Erythroblast (primary cell): ENCODE measurements at places on chromosomes 7 and 10.

- no peak for DNase-seq
These were observed 176.0 kb upstream of the KCND2 start for GRCh38 chr7:120097020-120097419.

GRCh38 chr10:129364949-129365348 lies 102.1 kb upstream of the MGMT start:
- no peak for DNase-seq

- no peak for DNase-seq
These were observed 16.3 kb upstream of the CYREN start for GRCh38 chr7:135186841-135187253.

DNA sequence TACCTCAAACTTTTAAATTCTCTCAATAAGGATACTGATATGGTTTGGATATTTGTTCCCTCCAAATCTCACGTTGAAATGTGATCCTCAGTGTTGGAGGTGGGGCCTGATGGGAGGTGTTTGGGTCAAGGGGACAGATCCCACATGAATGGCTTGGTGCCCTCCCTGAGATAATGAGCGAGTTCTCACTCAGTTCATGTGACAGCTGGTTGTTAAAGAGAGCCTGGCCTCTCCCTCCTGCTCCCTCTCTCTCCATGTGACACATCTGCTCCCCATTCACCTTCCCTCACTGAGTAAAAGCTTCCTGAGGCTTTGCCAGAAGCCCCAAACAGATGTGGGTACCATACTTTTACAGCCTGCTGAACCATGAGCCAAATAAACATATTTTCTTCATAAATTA lies 19.2 kb downstream of the ABCB4 start:
- no peak for DNase-seq

DNA sequence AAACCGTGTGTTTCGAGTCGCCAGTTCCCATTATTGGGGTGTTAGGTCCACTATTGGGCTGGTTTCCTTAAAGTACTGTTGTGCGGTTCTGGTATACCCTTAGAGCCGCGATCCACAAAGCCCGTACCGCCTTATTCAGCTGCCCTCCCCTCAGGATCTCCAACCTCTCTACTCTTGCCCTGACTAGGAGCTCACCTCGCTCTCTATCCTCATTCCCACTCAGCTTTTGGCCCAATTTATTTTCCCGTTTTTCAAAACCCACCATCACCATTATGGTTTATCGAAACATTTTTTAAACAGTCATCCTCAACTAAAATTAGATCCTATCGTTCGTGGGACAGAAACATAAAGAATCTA lies 461 bp upstream of the ETV1 start:
- no peak for DNase-seq

GRCh38 chr10:49414496-49414895 lies 18.6 kb upstream of the DRGX start:
- DNase-seq = no peak

GRCh38 chr10:117268258-117268657 lies 27.3 kb downstream of the SLC18A2 start:
- no peak for DNase-seq

DNA sequence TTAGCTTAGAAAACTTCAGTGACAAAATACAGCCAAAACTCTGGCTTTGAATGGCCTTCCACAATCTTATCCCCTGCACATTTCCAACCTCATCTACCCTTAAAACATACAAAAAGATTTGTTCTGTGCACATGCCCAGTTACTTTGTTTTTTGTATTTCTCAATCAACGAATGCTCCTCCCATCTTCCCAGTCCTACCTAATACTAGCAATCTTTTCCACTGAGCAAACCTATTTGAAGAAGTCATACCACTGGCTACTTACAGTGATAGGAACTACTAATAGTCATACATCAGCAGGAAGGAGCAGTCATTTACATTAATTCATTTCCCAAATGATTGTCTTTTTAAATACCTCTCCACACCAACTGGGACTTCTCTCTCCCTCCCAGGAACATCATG lies 2.5 kb downstream of the USP54 start:
- no peak for DNase-seq

- no peak for DNase-seq
These were observed 55.6 kb upstream of the SHH start for GRCh38 chr7:155867734-155868400.

DNA sequence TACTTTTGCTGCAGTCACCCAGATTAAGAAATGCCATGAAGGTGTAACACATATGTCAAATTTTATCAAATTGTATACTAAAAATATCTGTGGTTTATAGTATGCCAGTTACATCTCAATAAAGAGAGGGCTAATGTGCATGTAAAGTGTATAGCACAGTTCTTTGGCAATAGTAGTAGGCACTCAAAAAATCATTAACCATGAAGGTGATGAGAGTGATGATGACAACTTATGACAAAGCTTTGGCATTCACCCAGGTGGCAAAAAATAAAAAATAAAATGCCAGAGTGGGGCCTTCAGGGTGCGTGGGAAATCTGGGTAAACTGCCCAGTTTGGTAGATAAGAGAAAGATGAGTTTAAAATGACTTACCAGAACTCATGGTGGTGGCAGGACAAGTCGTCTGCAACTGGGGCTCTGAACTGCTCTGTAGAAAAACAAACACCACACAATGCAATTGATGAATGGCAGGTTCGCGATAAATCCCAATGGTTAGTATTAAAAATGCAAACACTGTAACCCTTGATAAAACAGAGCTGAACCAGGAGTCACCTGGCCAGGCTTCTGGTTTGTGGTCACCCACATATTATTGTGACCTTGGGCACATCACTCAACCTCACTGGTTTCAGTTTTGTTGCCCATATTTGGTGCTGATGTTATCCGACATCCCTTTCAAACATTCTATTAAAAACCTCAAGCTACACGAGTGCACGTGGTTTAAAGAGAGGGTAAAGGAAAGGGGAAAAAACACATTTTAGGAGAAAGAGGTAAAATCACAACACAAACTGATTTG lies 120.2 kb downstream of the SORBS1 start:
- DNase-seq = no peak

GRCh38 chr7:28626624-28627262 lies 214.4 kb downstream of the CREB5 start:
- peak; percentile 38 for DNase-seq

DNA sequence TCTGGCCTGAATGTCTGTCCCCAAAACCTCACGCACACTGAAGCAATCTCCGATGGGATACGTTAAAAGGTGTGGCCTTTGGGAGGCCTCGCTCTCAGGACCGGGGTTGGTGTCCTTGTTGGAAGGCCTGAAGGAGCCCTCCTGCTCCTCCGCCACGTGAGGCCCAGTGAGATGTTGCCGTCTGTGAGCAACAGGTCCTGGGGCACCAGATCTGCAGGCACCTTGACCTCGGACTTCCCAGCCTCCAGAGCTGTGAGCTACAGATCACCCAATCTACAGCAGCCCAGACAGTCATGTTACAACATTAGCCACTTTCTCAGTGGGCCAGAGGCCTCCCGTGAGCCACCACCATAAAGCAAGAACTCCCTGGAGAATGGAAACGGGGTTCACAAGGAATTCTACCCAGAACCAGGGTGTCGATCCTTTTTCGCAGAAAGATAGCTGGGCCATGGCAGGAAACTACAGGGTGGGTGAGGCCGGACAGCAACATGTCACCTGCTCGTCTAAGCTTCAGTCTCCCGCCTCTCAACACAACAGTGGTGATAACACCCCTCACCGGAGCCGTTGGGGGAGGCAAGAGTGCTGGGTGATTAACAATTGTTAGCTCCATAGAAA lies 87.0 kb downstream of the DIP2C start:
- DNase-seq = no peak

GRCh38 chr10:29041616-29042015 lies 247.3 kb upstream of the LYZL1 start:
- DNase-seq = no peak

DNA sequence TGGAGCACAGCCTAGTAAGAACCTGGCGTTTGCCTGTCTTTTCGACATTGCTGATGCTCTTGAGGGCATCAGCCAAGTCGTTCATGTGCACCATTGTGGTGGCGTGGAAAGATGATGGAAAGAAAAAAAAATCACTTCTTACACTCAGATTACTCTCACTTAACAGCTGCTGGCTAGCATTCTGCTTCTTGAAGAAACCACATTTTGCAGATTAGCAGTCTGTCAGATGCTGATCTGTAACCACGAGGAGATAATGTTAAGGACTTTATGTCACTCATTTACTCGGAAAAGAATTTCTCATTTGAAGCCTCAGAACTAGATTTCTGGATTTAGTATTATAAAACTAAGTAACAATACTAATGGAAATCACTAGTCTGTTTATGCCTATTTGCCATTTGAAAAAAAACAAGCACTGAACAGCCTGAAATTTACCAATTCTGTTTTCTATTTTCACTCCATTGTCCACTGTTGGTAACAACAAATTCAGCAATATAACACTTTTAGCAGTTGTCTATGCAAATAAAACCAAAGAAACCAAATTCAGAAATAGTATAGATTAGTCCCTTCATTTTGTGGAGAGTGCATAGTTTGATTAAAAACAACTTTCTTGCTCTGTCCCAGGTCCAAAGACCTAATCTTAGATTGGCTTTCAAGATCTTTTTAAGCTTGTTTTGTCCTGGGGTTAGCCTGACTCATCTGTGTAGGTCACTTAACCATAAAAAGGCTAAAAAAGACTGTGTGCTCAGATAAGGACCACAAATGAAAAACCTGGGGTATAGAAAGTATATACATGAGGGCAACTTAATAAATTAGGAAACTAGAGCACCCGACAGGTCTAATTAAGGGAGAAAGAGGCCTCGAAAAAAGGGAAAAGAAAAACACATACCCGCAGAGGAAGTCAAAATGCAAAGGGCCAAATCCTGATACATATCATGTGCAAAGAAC lies 67.5 kb downstream of the NT5C2 start:
- peak; percentile 43 for DNase-seq

DNA sequence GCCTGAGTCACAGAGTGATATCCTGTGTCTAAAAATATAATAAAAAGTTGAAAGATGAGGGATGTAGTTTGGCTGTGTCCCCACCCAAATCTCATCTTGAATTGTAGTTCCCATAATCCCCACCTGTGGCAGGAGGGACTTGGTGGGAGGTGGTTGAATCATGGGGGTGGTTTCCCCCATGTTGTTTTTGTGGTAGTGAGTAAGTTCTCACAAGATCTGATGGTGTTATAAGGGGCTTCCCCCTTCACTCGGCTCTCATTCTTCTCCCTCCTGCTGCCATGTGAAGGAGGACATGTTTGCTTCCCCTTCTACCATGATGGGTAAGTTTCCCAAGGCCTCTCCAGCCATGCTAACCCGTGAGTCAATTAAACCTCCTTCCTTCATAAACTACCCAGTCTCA lies 25.1 kb upstream of the UBE3C start:
- DNase-seq = no peak

GRCh38 chr10:85922356-85923129 lies 444.1 kb downstream of the GRID1 start:
- DNase-seq = no peak

GRCh38 chr7:128017862-128018845 lies 13.1 kb downstream of the LRRC4 start:
- no peak for DNase-seq

- DNase-seq = no peak
These were observed 148.8 kb downstream of the CCDC3 start for GRCh38 chr10:12852687-12853086.

GRCh38 chr7:11703829-11704228 lies 128.2 kb downstream of the THSD7A start:
- no peak for DNase-seq

DNA sequence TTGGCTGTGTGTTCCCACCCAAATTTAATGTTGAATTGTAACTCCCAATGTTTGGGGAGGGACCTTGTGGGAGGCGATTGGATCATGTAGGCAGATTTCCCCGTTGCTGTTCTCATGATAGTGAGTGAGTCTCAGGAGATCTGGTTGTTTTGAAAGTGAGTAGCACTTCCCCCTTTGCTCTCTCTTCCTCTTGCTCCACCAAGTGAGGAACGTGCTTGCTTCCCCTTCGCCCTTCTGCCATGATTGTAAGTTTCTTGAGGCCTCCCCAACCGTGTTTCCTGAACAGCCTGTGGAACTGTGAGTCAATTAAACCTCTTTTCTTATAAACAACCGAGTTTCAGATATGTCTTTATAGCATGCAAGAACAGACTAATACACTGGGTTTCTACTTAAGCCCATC lies 176.3 kb downstream of the CDK14 start:
- DNase-seq = no peak

GRCh38 chr7:28328146-28328545 lies 84.2 kb upstream of the CREB5 start:
- DNase-seq = no peak

GRCh38 chr10:60739558-60739957 lies 38.7 kb upstream of the CDK1 start:
- no peak for DNase-seq

DNA sequence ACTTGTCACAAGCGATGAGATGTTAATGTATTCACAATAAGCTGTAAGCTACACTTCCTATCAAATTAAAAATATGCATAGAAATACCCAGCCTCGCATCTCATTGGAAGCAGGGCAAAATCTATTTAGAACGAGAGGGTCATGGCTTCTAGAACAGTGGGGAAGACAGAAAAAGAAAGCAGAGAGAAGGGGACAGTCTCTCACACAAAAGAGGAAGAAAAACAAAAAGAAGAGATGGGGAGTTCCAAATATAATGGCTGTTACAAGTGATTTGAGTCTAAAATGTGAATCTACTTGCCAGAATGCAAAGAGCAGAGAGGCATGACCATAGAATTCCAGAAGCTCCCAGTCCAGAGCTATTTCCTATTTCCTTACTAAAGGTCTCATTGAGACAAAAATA lies 13.8 kb downstream of the LRRN3 start:
- no peak for DNase-seq

DNA sequence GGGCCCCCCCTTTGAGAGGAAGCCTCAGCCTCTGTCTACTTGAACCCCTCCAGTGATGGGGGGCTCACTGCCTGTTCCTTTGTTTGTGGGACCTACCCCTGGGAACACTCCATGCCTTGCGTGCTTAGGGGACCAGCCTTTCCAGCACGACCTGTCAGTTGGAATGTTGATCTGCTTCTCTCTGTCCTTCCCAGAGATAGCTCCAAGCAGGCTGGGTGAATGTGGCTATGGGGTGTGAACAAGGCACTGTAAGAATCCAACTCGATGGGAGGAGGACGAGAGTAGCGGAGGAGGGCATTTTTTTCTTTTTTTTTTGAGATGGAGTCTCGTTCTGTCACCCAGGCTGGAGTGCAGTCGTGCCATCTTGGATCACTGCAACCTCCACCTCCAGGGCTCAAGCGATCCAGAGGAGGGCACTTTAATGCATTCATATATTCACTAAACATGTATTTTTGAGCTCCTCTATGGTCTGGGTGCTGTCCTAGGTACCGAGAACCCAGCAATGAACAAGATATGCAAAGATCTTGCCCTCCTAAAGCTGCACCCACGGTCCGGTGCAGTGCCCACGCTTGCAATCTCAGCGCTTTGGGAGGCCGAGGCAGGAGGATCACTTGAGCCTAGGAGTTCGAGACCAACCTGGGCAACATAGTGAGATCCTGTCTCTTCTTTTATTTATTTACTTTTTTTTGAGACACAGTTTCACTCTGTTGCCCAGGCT lies 8.5 kb downstream of the CLIP2 start:
- DNase-seq = no peak
